Kidney epithelial cell (primary cell): ENCODE measurements at places on chromosomes 7 and 10. TPM values are rescaled to one million over a fixed set of nuclear protein-coding genes. Genes with fewer than 3 reads are reported as not detected.

Gene SNCG
- total RNA-seq = 0.21 TPM in 1 of 2 replicates, not detected in the other

Gene MKI67
- 5.1 and 5.6 TPM in 2 replicates for total RNA-seq

Gene GDF2
- total RNA-seq = not detected in 2 replicates

Gene LRRC61
- 63.4 and 70.8 TPM in 2 replicates for total RNA-seq

Gene EBLN1
- total RNA-seq = not detected in 2 replicates

Gene VSTM4
- total RNA-seq = 0.50 and 0.68 TPM in 2 replicates

Gene NRCAM
- 32.3 and 39.0 TPM in 2 replicates for total RNA-seq

Gene ASB10
- not detected in 2 replicates for total RNA-seq

Gene MSMB
- not detected in 2 replicates for total RNA-seq

Gene PLEKHS1
- not detected in 2 replicates for total RNA-seq

Gene TMEM140
- 0.75 and 1.8 TPM in 2 replicates for total RNA-seq

Gene MKX
- 3.2 TPM in 2 replicates for total RNA-seq

Gene FBXO24
- 0.55 and 0.79 TPM in 2 replicates for total RNA-seq

Gene HMX3
- 0.08 TPM in 1 of 2 replicates, not detected in the other for total RNA-seq

Gene COL17A1
- total RNA-seq = 0.21 and 0.33 TPM in 2 replicates

Gene WEE2
- total RNA-seq = not detected in 2 replicates

Gene ADCY1
- 5.8 and 6.6 TPM in 2 replicates for total RNA-seq

Gene KNDC1
- 0.13 and 0.27 TPM in 2 replicates for total RNA-seq

Gene MYO1G
- total RNA-seq = 0.04 and 0.27 TPM in 2 replicates

DNA sequence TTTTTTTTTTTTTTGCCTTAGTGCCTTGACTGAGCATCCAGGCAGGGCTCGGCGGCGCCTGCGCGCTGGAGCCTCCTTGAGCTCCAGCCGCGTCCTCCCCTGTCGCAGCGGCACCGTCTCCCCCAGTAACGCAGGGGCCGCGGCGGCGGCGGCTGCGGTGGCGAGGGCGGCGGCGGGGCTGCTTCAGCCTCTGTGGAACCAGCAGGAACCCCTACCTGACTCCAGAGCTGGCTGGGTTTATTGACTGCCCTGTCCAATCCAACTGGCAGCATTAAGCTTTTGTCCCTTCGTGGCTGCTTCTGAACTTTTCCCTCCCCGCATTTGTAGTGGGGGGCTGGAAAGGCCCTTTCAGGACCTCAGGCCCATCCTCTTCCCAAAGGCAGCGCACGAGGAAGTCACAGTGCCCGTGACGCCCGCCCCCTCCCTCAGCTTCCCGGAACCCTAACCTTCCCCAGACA is at the start of gene GPR85:
TSS of gene GPR85 (minus strand) at position 397 of the 458 bp plus-strand sequence. CDS start 2,106 bp downstream, outside the sequence.
- DNase-seq = no peak

DNA sequence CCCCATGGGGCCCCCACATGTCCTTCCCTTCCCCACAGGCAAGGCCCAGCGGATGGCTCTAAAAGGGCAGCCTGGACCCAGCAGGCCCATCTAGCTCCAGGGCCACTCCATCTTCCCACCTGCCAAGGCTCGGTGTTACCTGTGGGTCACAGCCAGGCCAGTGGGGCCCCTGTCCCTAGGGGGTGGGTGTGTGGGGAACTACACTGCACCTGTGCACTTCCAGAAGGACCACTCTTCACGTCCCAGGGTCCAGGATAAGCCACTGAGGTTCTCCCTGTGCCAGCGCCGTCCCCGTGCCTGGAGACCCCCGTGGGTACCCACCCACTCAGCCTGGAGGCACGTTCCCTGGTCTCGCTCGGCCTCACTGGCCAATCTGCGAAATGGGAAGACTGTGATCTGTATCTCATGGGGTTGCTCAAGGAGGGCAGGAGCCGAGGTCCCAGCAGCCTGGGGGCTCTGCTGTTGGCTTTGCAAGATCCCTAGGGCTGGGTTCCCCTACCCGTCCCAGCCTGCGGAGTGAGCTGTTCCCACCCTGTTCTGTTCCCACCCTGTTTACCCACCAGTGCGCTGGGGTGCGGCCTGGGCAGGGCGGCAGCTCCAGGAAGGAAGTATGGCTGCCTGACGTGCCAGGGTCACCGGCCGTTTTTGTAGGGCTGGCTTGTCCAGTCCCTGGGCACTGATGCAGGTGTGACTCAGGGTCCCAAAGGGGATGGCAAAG is 4.6 kb downstream of the PWWP2B start:
- no peak for DNase-seq

GRCh38 chr7:10939237-10939910 is 34.3 kb upstream of the PHF14 start:
- no peak for DNase-seq

GRCh38 chr10:96228408-96228994 is 42.9 kb downstream of the BLNK start:
- no peak for DNase-seq

GRCh38 chr10:63703113-63703670 is 182.0 kb downstream of the REEP3 start:
- no peak for DNase-seq

GRCh38 chr10:110851020-110851612 is 20.6 kb upstream of the PDCD4 start:
- no peak for DNase-seq

DNA sequence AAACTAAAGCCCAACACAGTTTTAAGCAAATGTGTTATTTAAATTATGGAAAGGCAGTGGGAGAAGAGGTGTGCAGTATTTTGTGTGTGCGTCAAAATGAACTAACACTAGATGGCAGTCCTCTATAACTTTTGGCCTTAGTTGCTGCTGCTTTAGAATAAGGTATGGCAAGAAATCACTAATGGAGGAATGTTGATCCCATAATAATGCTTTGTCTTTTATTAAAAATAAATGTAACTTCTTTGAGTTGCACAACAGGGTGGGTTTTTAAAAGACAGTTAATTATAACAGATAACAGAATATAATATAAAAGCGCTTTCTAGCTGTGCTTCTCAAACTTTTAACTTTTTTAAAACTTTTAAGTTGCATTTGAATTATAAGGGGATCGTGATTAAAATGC is 56.4 kb downstream of the BBS9 start:
- DNase-seq = no peak

GRCh38 chr7:107506674-107507339 is 37.0 kb downstream of the GPR22 start:
- peak; percentile 26 for DNase-seq

- no peak for DNase-seq
These were observed 280.1 kb downstream of the GATA3 start for GRCh38 chr10:8334631-8335030.

DNA sequence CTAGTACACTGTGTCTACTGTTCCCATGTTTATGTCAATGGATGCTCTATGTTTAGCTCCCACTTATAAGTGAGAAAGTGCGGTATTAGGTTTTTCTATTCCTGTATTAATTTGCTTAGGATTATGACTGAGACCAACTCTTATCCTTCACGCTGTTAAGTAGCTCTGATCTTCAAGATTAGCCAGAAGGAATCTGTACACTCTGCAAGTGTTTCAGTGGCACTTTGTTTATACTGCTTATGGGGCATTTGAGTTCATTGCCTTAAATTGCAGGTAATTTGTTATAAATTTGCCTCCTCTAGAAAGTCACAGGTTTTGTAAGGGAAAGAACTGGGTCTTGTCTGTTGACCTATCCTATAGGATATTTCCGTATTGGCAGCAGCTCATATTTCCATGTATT is 6.4 kb upstream of the ACSM6 start:
- DNase-seq = no peak

DNA sequence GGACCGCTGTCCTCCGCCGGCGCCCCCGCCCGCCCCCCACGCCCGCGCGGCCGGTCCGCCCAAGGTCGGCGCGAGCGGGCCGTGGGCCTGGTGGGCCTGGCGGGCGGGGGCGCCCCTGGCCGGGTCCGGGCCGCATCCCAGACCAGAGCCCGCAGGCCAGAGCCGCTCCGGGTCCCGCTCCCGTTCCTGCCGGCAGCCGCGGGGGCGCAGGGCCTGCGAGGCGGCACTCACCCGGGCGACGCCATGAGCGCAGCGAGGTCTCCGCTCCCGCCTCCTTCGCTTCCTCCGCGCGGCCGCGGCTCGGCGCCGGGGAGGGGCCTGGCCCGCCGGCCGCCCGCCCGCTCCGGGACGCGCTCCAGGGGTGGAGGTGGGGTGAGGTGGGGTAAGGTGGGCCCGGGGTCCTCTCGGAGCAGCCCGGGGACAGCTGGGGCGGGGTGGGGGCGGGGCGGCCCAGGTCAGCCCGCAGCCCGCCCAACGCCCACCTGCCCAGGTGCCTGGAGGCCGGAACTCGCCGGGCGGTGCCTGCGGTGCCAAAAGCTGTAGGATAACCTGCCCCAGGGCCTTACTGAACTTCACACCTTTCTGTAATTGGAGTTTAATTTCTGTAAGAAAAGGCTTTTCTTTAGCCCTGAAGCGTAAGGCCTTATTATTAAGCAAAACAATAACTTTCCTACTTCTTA is at the start of gene URGCP:
TSS of gene URGCP (minus strand) at position 266 of the 680 bp plus-strand sequence. CDS start at position 245, 21 bp downstream.
- no peak for DNase-seq

GRCh38 chr10:3002304-3002703 is 65.0 kb upstream of the PFKP start:
- no peak for DNase-seq

GRCh38 chr10:29595636-29596225 is 39.0 kb downstream of the SVIL start:
- no peak for DNase-seq

- no peak for DNase-seq
These were observed 164.4 kb downstream of the GLRX3 start for GRCh38 chr10:130300608-130301020.

DNA sequence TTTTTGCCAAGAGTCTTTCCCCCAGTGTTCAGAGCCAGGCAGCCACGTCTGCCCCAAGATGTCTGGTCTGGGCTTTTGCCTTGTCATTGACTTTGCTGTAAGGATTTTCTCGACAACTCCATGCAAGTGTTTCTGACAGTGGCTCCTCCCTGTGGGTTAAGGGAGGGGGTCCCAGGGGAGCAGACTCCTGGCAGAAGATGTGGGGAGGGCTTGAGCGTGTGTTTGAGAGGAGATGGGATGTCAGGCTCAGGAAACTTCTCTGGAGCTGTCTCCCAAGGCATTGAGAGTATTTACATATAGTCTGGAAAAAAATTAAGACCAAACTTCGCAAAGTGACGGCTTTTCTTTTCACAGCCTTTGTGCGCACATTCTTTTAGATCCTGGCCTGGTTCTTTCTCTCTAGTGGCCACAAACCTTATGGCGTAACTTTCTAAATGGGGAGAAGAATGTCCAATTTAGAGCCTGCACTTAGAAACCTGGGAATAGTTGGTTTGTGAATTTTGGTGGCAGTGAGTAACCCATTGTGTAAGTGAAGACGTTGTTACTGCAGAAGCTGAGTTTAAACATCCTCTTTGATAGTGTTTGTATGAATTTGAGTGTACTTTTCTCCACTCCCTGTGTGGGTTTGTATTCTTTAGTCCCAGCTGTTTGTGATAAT is 201.5 kb downstream of the LRMDA start:
- DNase-seq = no peak

GRCh38 chr7:55177068-55177530 is 158.3 kb downstream of the EGFR start:
- DNase-seq = no peak

DNA sequence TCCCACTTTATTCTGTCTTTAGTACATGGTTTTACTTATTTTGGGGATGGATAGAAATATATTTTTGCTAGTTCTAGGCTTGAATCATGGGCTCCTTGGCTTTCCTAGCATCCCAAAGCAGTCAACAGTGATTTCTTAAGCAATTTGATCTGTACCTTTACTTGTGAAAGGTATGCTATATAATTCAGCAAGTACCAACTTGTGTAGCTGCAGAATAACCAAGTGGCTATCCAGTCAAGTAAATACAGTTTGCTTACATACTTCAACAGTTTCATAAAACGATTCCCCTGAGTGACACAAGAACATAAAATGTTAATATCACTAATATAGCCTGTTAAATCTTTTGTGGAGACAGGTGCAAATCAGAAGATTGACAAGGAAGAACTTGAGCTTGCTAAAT is 67.2 kb downstream of the PODXL start:
- no peak for DNase-seq

GRCh38 chr7:149882248-149883047 is 8.7 kb downstream of the ATP6V0E2 start:
- no peak for DNase-seq

DNA sequence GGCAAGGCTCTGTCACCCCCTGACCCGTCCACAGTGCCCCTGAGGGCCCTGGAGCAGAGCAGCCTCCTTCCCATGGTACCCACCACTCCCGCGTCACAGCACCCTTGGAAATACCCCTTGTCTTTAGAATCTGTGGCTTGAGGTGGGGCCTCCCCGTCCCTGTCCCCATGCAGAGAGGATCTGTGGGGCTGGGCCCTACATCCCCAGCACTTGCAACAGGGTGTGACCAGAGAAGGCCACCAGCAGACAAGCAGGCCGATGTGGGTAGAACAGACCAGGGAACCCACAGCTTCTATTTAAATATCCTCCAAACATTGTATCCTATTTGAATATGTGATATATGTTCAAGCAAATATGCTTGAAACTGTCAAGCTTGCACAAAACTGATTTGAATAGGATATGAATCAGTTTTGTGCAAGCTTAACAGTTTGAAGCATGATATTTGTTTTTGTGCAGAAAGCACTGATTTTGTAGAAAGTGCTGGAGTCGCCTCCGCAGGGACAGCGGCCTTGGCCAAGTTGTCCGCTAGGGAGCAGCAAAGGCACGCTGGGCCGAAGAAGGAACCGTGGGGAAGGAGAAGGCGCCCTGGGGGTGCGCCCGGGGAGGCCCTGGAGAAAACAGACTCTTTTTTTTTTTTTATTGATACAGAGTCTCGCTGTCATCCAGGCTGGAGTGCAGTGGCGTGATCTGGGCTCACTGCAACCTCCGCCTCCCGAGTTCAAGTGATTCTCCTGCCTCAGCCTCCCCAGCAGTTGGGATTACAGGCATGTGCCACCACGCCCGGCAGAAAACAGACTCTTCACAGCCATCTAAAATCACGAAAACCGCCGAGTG is 2.2 kb downstream of the CFAP46 start:
- DNase-seq = no peak

DNA sequence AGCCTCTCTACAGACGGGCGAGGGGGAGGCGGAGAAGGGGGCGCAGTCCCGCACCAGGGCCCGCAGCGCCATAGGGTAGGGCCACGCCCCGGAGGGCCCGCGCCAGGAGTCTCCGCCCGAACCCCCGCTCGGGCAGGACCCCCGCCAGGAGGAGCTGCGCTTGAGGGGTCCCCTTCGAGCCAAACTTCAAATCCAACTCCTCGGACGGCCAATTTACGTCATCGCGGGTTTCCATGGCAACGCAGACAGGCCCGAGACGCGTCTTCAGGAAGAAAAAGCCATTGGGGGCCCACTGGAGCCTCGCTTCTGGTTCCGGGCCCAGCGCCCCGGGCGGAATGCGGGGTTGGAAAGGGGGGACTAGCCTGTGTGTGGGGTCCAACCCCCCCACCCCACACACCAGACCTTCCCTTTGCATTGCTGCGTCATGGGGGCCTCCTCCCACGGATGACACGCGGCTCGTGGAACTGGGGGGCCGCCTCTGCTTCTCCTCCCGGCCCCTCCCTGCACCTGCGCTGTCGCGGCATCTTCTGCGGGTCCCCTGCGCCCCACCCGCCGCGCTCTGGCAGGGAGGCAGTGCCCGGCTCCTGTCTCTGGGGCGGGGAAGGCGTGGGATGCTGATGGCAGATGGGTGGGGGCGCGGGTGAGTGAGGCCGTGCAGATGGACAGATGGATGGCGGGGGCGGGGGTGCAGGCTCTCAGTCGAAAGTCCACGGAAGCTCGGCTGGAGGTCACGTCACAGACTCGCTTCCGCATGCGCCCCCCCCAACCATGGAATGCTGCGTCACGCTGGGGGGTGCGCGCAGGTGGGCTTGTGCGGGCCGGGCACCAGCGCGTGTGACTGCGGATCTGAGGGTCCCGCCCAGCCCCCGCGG is 1.2 kb downstream of the CALY start:
- no peak for DNase-seq

- DNase-seq = no peak
These were observed 210.7 kb upstream of the MDFIC start for GRCh38 chr7:114711241-114711640.
